Breast epithelium (tissue), 4 donors: ENCODE measurements at places on chromosomes 2 and 18.
A peak's percentile ranks its signal among the peaks of the same experiment; 100 is the strongest.

DNA sequence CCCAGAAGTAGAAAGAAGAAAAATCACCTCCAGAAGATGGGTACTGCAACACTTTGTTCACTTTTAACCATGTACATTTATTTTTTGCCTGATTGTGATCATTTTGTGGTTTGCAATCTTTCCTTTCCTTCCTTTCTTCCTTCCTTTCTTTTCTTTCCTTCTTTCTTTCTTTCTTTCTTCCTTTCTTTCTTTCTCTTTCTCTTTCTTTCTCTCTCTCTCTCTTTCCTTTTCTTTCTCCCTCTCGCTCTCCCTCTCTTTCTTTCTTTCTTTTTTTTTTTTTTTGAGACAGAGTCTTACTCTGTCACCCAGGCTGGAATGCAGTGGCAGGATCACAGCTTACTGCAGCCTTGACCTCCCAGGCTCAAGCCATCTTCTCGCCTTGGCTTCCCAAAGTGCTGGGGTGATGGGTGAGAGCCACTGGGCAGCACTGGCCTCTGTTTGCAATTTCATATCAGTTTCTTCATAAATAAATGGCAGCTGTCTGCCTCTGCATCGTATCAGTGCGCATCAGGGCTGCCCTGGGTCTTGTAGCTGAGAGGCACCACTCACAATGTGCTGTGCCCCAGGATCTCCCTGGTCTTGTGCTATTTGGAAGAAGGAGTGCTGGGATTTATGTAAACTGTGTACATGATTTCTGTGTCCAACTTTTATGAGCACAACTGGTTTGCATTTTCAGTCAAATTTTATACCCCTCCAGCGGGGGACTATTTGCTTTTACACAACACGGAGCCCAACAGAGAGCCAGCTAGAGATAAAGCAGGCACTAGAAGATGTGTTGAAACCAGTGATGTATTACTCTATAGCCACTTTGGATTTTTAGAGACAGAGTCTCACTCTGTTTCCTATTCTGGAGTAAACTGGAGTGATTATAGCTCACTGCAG, 6.9 kb upstream of the LIMS2 start:
- no peak for DNase-seq

DNA sequence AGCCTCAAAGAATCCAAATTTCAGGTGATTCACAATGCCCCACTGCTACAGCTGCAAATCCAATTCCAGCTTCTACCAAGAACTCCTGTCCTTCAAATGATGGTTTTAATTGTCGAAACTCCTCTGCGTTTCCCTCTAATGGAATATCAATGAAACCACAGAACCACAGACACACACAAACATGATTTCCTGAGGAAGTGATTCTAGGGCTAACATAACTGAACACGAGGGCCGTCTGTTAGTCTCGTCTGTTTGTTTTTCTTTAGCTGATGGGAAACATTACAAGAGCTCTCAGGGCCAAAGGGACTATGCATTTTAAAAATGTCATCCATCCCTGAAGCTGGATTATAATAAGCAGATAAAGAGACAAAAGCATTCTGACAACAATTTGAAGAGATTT, 59.4 kb downstream of the RNF152 start:
- no peak for DNase-seq

- no peak for DNase-seq
Measured at GRCh38 chr2:219250049-219250781, 2.8 kb upstream of the TUBA4B start.

GRCh38 chr2:10342245-10342951, 39.7 kb downstream of the HPCAL1 start:
- no peak for DNase-seq

DNA sequence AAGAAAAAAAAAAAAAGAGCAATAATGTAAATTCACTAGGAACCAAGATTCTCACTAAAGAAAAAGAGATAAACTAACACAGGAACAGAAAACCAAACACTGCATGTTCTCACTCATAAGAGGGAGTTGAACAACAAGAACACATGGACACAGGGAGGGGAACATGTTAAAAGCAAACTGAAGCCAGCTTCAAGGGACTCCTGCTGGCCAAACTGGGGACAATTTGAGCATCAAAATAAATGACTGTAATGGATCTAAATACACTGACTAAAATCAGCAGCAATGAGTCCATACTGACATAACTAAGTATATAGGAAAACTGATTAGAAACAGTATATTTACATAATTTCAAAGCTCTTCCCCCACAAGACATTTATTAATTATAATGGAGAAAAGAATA, 73.0 kb downstream of the FARSB start:
- DNase-seq = no peak

- DNase-seq = peak; percentile 21
Measured at GRCh38 chr2:32627441-32627813, 423 bp upstream of the TTC27 start.

- no peak for DNase-seq
Measured at GRCh38 chr2:127176371-127177311, 43.5 kb downstream of the CYP27C1 start.

DNA sequence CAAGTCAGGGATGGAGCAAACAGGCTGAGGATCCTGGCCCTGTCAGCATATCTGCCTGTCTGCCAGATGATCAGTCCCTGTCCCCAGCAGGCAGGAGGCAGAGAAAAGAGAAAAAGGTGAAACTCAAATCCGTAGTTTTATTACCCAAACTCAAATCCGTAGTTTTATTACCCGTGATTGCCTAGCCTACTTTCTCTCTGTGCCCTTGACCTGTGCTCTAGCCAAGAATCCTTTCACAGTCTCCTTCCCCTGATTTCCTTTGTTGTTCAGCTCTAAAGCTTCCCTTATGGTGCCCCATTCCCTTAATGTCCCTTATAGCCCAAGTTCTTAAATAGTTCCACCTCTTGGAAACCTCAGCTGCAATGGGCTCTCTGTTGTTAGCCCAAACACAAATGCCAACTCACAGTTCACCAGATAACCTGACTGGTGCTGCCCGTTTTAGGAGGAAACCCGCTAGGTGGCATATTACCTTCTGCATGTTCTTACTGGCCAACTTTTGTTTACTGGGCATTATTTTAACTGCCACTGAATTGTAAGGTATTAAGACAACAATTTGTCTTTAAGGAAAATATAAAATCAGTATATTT, 125.7 kb upstream of the FZD5 start:
- DNase-seq = no peak

DNA sequence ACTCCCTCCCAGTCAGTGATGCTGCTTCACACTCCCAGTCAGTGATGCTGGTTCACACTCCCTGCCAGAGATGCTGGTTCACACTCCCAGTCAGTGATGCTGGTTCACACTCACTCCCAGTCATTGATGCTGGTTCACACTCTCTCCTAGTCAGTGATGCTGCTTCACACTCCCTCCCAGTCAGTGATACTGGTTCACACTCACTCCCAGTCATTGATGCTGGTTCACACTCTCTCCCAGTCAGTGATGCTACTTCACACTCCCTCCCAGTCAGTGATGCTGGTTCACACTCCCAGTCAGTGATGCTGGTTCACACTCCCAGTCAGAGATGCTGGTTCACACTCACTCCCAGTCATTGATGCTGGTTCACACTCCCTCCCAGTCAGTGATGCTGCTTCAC, 34.3 kb upstream of the KCNG2 start:
- peak; percentile 6 for DNase-seq

DNA sequence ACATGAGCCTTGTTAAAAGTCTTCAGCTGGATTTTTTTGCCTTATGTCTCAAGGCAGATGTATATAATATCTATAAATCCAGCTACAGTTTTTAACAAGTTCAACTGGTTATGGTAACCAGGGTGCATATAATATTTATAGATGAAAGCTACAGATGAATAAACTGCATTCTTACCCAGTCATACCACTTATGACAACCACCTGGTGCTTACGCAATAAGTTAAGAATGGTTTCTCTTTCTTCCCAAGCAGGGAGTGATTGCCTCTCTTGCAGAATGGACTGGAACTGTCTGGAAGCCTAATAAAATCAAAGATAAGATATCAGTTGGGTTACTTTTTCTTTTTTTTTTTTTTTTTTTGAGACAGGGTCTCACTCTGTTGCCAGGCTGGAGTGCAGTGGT, 19.6 kb downstream of the DHX57 start:
- no peak for DNase-seq

DNA sequence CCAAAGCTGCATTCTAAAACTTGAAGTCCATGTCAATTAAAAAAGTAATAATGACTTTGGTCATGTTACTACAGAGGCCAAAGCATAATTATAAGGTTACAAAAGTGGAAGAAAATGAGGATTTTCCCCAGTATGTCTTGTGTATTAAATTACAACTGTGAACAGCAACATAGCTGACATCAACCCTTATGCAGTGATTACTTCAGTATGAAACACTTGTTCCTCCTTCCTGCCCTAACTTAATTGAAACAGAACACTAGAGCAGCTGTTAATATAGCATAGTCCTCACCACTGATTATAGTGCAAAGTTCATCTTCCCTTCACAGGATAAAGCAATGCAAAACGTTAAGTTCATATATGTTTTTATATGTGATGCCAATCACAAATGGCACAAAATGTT, 29.9 kb downstream of the EPB41L3 start:
- no peak for DNase-seq

GRCh38 chr2:113113807-113114206, 13.6 kb upstream of the IL1RN start:
- no peak for DNase-seq

DNA sequence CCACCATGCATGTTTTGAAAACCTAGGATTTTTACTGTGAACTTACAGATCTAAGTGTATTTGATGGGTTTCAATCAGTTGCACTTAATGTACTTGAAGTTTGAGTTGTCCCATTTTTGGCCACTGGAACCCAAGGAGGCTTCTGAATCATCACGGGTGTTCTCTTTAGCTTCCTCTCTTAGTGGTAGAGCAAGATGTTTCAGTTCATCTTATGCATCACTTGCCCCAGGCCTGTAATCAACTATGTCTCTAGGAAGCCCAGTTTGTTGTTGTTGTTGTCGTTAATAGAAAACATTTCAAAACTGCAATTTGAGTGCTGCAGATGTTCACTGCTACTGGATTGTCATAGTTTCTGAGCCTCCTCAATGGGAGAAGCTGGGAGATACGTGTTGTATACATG, 97.0 kb downstream of the FHOD3 start:
- DNase-seq = no peak

- no peak for DNase-seq
Measured at GRCh38 chr18:13300029-13300428, 81.5 kb downstream of the LDLRAD4 start.

- DNase-seq = no peak
Measured at GRCh38 chr2:45254025-45254424, 244.8 kb upstream of the SIX2 start.

- DNase-seq = no peak
Measured at GRCh38 chr2:64012115-64012514, 7.1 kb downstream of the VPS54 start.

DNA sequence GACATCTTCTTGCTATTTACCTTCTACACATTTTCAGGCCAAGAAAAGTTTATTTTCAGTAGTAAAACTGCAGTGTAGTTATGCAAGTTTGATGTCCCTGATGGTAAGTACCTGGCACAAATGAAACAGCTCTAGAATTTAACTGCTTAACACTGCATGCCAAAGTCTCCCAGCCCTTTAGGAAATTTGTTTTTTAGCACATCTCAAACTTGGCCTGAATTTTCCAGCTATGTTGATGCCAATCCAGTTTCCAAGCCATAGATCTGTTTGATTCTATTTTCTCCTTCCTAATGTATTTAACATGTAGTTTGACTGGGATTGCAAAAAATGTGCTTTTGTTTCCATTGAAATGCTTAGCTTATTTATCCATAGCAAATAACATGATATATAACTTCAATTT, 29.3 kb upstream of the ZNF385B start:
- DNase-seq = no peak

- no peak for DNase-seq
Measured at GRCh38 chr2:758073-758820, 81.0 kb upstream of the TMEM18 start.

- no peak for DNase-seq
Measured at GRCh38 chr18:38951633-38952032, 1386.0 kb upstream of the CELF4 start.

DNA sequence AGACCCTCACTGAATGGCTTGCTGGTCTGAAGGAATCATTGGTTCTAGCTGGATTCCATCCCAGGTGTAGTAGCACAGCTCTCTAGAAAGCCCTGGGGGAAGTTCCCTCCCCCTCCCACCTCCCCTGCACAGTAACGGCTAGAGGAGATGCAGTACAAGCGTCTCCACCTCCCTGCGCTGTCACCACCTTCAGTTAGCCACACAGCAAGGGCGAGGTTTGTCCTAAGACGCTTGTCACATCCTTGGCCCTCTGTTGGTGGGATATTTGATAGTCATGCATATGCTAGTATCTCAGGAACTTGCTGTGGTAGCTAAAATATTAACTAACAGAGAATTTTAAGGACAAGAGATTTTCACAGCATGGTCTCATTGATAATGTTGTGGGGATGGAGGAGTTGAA, 19.4 kb downstream of the TRAPPC12 start:
- no peak for DNase-seq

DNA sequence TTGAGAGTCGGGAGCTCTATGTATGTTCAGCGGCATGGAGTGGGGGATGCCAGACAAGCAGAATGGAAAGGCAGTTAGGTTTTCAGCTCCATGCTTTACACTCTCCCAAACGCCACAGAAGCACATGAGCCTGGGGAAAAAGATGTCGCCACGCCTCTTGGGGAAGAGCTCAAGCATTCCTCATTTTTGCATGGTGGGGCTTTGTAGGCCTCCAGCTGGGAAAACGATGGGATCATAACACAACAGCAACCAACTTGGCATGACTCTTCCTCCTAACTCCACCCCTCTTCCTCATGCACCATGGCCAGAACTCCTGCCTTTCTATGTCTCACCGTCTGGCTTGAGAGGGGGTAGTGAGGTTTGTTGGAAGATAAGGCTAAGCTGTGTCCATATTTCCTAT, 102.6 kb downstream of the PAX3 start:
- no peak for DNase-seq

DNA sequence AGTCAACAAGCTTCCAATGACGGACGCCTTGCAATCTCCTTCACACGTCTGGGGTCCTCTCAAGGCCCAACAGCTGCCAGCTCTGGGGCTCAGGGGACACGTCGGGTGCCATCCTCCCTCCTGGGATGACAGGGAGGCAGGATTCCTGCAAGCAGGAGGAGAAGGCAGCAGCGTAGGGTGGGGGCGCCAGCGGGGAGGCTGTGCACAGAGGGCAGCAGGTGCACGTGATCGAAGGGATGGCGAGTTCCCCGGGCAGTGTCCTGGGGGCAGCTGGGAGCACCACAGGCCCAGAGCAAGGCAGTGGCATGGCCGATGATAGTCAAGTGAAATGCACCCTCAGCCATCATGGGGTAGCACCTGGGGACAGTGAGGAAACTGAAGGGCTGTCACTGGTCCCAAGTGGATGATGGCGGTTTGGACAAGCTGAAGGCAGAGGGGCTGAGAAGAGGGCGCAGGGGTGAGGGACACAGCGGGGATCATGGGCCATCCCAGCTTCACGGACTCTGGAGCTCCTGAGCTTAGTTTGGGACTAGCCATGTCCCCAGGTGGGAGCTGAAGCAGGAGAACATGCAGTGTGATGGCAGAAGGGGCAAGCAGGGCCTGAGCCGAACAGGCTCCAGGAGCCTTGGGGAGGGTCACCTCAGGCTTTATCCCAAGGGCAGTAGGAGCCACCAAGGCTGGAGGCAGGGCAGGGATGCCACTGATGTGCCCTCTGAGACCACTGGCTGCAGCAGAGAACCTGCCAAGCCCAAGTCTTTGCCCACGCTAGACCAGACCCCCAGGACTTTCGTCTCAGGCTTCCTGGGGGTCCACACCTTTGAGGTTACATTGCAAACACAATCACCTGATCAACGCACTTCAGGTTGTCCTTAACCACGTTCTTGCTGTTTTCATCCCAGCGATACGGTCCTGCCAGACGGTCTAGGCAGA, 16.3 kb upstream of the SNED1 start:
- DNase-seq = no peak
